Activated CD8-positive, alpha-beta memory T cell treated with anti-CD3 and anti-CD28 coated beads for 36 hours (primary cell): ENCODE measurements at places on chromosomes 3 and 15. TPM values are rescaled to one million over a fixed set of nuclear protein-coding genes. Genes with fewer than 3 reads are reported as not detected.

P2RY1 gene
- total RNA-seq, result 0.48 TPM

GCNT3 gene
- total RNA-seq, result not detected

CAND2 gene
- total RNA-seq, result 1.0 TPM

TMEM212 gene
- total RNA-seq, result not detected

C3orf62 gene
- total RNA-seq, result 6.9 TPM

MRAS gene
- not detected for total RNA-seq

PATL2 gene
- total RNA-seq, result 4.8 TPM

TEX55 gene
- total RNA-seq, result not detected

KLHL6 gene
- total RNA-seq, result 32.9 TPM

SHF gene
- 12.4 TPM for total RNA-seq

CFAP100 gene
- not detected for total RNA-seq

PIF1 gene
- total RNA-seq, result 27.8 TPM

GOLGA6A gene
- total RNA-seq, result not detected

TRPM1 gene
- total RNA-seq, result not detected

ZNF660 gene
- 0.32 TPM for total RNA-seq

ZIC1 gene
- not detected for total RNA-seq

SLC2A2 gene
- not detected for total RNA-seq

GOLGA6L7 gene
- not detected for total RNA-seq

EXD1 gene
- total RNA-seq, result not detected

CCDC39 gene
- total RNA-seq, result not detected

CHRM5 gene
- total RNA-seq, result not detected

CCR8 gene
- 2.5 TPM for total RNA-seq

FSIP1 gene
- 0.51 TPM for total RNA-seq

GRAMD1C gene
- 0.34 TPM for total RNA-seq

SAMMSON gene
- total RNA-seq, result not detected

TNFAIP8L3 gene
- total RNA-seq, result 1.2 TPM

SAMD7 gene
- total RNA-seq, result not detected

CD86 gene
- total RNA-seq, result 0.40 TPM

PLCL2 gene
- 15.8 TPM for total RNA-seq

SH3GL3 gene
- not detected for total RNA-seq

OSBPL10 gene
- total RNA-seq, result 3.4 TPM

MUSTN1 gene
- 0.61 TPM for total RNA-seq

ZDHHC23 gene
- 3.9 TPM for total RNA-seq

AHSG gene
- not detected for total RNA-seq
